ENCODE measurements at places on chromosomes 1 and 21. TPM values are rescaled to one million over a fixed set of nuclear protein-coding genes. Genes with fewer than 3 reads are reported as not detected.

Gene RAB25
- total RNA-seq = 31.7 TPM

Gene DUSP12
- 24.6 TPM for total RNA-seq

Gene COPA
- total RNA-seq = 178 TPM

Gene KRTAP19-8
- not detected for total RNA-seq

Gene C1orf185
- total RNA-seq = not detected

Gene CALML6
- 19.0 TPM for total RNA-seq

Gene ACADM
- total RNA-seq = 49.7 TPM

Gene SYPL2
- 5.7 TPM for total RNA-seq

Gene CYP4B1
- total RNA-seq = 7.4 TPM

Gene URB2
- 8.5 TPM for total RNA-seq

Gene SYT14
- 1.2 TPM for total RNA-seq

Gene CCDC185
- not detected for total RNA-seq

Gene ATAD3C
- total RNA-seq = 0.39 TPM

Gene FRRS1
- total RNA-seq = 31.3 TPM

Gene ORC1
- total RNA-seq = 3.3 TPM

Gene TMCC2
- 16.5 TPM for total RNA-seq

Gene TEX35
- 0.10 TPM for total RNA-seq

Gene MX2
- 4.5 TPM for total RNA-seq

Gene ZNF648
- 0.89 TPM for total RNA-seq

Gene OR2T35
- not detected for total RNA-seq

Gene ASAP3
- 46.0 TPM for total RNA-seq

Gene FMO5
- total RNA-seq = 3.1 TPM

Gene COL6A1
- 545 TPM for total RNA-seq

Gene BEND5
- total RNA-seq = 12.5 TPM

Gene RHOU
- 14.4 TPM for total RNA-seq

Gene CCDC18
- total RNA-seq = 7.9 TPM

Gene SV2A
- 1.1 TPM for total RNA-seq

Gene FAM177B
- 0.20 TPM for total RNA-seq

Gene OR6K3
- total RNA-seq = not detected

Gene KIF2C
- total RNA-seq = 10.1 TPM

Gene ARTN
- total RNA-seq = 0.49 TPM

Gene LCE3D
- total RNA-seq = 1.9 TPM

Gene CCDC27
- total RNA-seq = not detected

Data from skin of body (tissue), 3 donors.